CD4-positive, alpha-beta T cell treated with Interleukin-1 beta for 1 hour (primary cell): ENCODE measurements at places on chromosomes 13 and 19.

DNA sequence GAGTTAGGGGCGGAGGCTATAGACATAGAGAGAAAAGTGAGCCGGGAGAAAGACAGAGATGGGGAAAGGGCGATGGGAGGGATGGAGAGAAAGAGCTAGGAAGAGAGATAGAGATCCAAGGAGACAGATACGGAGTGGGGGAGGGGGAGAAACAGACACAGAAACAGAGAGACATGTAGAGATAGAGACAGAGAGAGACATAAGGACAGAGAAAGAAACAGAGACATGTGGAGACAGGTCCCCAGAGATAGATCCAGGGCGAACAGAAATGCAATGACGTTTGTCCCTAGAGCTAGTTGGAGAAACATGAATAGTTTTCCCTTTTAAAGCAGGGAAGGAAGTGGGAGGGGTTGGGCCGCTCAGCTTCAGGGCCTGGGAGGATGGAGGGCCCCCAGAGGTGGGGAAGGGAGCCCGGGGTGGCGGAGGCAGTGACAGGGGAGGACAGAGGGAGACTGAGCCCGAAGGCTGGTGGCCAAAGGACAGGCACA, 4.6 kb downstream of the PPP1R14A start:
- no peak for DNase-seq

- DNase-seq = no peak
Measured at GRCh38 chr13:31175847-31176532, 14.3 kb upstream of the HSPH1 start.

- peak; percentile 80 for DNase-seq
Measured at GRCh38 chr19:6521718-6522646, 8.8 kb upstream of the TNFSF9 start.

DNA sequence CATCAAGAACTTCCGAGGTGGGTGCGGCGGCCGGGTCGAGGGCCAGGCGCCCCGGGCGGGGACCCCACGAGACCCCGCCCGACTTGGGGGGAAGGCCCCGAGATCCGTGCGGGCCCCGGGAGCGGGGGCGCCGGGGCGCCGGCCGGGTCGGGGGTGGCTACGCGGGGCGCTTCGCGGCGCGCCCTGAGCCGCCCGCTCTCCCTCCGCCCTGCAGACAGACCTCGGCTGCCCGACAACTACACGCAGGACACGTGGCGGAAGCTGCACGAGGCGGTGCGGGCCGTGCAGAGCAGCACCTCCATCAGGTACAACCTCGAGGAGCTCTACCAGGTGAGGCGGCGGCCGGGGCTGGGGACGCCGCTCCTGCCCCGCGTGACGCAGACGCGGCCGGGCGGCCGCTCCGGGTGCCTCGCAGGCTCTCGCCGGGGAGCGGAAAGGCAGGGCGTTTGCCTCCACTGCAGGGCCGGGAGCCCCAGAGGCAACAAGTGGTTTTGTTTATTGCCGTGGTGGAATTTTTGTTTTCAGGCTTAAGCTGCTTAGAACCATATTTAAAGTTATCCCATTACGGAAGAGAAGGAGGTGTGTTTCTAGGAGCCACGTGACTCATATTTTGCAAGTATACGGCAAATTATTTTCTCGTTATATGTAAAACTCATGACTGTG, 477 bp downstream of the CUL4A start:
- DNase-seq = peak; percentile 82

GRCh38 chr19:53432088-53432661, 391 bp downstream of the ZNF761 start:
- DNase-seq = no peak

DNA sequence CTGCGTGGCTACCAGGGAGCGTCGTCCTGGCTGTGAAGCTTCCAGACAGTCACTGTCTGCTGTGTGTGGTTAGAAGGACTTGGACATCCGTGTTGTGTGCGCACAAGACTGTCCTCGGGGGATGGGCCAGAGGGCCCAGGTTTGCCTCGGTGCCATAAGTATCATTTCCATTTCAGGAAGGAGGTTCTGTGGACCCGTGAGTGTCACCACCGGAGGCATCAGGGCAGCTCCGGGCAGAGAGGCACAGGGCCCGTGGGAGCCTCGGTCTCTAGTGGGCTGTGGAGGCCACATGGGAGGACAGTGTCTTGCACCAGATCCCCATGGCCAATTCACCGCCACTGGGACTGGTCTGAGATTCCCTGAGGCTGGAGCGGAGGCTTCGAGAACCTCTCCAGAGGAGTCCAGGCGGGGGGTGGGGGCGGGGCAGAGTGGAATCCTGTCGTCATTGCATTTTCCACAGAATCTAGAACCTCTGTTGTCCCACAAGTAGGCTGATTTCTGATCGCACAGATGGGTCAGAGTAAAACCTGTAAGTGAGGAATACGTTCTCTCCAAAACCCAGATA, 6.0 kb downstream of the ZNF57 start:
- DNase-seq = no peak

GRCh38 chr13:110653271-110653670, 37.9 kb downstream of the NAXD start:
- DNase-seq = no peak

GRCh38 chr13:110705356-110705825, 525 bp downstream of the CARS2 start:
- DNase-seq = no peak

DNA sequence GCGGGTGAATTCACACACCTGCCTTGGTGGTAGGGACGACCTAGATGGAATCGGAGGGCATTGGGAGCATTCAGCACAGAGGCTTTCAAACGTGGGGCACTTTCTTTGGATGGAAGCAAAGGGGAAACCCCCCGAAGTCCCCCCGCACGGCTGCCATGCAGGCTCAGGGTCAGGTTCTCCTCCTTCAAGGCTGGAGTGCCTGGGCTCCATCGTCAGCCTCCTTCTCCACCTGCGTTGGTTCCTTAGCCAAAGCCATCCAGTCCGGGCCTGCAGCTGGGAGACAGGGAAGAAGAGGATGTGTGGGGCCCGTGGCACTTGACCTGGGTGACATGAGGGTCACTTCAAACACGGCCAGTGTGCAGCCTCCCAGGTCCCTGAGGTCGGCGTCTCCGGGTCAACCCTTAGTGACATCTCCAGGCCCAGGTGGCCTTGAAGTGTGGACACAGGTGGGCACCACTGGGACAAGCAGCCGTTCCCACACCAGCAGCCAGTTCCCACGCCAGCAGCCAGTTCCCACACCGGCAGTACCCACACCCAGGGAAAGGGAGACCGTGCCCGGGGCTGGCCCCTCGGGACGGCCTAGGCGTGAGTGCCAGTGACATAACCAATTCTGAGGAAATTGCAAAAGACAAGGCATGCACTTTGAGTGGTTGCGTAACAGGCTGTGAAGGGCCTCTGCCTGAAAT, 116.0 kb downstream of the SOX1 start:
- DNase-seq = no peak

DNA sequence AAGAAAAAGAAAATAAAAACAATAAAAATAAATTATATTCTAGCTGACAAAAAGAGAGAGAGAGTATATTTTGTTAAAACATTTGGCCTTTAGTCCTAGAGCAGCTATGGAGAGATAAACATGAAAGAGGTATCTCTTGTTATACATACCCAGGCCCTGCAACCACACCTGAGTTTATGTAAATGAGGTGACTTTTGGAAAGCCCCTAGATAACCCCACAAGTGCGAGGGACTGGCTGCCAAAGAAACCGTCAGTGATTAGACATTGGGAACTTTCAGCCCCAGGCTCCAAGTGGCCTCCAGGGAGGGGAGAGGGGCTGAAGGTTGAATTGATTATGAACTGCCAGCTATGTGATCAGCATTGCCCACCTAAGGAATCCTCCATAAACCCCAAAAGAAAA, 2.1 kb upstream of the NLRP7 start:
- no peak for DNase-seq

DNA sequence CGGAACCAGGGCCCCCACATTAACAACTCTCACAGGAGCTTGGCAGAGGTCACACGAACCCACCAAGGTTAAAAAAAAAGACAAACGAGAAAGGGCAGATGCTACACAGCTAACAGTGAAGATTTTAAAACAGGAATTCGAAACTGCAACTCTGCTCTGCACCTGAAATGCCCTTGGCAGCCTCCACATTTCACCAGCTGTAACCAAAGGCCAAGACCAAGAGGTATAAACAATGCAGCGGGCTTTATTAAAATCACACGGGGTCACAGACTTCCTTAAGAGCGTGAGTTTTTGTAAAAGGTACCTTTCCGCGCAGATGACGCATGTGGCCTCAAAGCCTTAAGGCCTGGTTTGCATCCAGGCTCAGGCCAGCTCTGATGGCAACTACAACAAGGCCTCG, 88.2 kb downstream of the STK24 start:
- DNase-seq = no peak

- DNase-seq = no peak
Measured at GRCh38 chr13:99988529-99989275, 7.1 kb downstream of the ZIC2 start.
